Stimulated activated CD8-positive, alpha-beta memory T cell treated with anti-CD3 and anti-CD28 coated beads, Interleukin-15, amount 100 ng/mL, for 24 hours (primary cell): ENCODE measurements at places on chromosomes 6 and 20.

DNA sequence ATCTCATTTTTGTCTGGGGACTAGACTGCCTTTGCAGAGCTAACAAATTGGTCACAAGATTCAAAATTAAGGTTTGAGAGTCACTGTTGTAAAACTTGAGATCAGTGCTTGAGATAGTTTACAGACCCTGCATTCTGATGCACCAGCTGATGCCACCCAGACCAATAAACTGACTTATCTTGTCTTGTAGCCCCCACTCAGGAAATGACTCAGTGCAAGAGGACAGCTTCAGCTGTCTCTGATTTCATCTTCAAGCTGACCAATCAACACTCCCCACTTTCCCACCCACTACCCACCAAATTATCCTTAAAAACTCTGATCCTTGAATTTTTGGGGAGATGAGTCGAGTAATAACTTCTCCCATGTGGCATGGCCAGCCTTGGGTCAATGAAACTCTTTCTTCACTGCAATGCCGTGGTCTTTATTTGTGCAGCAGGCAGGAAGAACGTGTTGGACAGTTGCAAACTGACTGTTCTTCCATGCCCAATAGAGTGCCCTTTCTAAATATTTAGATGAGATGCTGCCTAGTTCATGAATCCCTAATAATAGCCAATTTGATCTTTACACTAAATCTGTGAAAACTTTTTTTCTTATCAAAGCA, 48.3 kb upstream of the PROKR2 start:
- DNase-seq, result no peak

DNA sequence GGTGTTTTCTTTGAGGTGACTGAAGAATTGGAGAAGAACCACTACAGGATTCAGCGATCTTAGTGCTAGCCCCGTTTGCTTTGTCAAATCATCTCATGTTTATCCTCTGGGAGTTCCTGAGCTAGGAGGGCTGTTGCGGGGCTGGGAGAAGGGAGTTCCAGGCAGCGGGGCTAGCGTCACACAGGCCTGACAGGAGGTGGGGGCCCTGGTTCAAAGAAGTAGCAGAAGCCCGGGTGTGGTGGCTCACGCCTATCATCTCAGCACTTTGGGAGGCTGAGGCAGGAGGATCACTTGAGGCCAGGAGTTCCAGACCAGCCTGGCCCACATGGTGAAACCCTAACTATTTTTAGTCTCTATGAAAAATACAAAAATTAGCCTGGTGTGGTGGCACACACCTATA, 33.2 kb upstream of the SULF2 start:
- no peak for DNase-seq

- no peak for DNase-seq
These were observed 628.2 kb downstream of the CDH26 start for GRCh38 chr20:60586269-60587050.

DNA sequence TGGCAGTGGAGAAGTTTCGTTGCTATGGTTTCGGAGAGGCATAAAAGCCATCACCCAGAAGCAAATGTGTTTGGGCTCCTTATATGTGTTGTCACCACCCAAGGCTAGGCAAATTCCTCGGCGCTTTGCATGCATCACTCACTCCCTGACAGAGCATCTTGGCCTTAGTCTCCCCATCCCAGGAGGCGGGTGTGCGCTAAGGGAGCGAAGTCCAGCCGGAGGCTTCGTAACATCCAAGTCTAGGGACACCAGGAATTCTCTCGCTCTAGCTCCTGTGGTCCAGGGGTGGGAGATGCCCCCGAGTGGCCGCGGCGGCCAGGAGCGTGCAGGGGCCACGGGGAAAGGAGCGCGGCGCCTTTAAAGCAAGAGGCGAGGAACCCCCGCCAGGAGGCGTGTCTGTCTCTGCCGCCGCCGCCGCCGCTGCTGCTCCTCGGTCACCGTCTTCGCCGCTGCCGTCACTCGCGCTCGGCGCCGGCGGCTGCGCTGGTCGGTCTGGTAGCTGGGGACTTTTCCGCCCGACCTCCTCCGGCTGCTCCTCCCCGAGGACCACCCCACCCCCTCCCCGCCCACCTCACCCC, at the start of gene GRIK2:
Gene GRIK2, plus strand, starts transcription at position 458 of the 578 bp plus-strand sequence.
- DNase-seq, result no peak

- DNase-seq, result no peak
These were observed 692.1 kb downstream of the HTR1B start for GRCh38 chr6:76771059-76771634.

GRCh38 chr6:56849896-56850295, 105.0 kb upstream of the BEND6 start:
- no peak for DNase-seq

- DNase-seq, result no peak
These were observed 116.0 kb downstream of the TRIM27 start for GRCh38 chr6:28807682-28808280.

DNA sequence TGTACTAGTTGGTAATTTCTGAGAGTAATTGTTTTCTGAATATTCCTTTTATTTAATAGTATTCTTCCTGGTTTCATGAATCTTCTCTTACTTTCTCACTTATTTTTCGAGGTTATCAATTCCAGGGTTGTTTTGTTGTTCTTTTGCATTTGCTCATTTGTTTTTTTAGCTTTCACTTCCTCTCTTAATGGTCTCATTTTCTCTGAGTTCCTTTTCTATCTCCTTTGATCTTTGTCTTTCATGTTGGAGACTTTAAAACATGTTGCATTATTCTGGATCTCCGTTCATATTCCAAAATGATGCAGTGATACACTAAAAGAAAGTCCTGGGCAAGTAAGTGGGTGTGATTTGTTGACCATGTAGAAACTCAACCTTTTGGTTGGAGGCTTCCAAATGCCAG, 345.3 kb upstream of the SLC35B3 start:
- DNase-seq, result no peak

GRCh38 chr6:112036088-112036637, 17.7 kb upstream of the CCN6 start:
- DNase-seq, result no peak

GRCh38 chr6:131765081-131765803, 42.6 kb upstream of the ENPP1 start:
- DNase-seq, result no peak

GRCh38 chr20:45358282-45359068, 4.5 kb upstream of the SYS1 start:
- no peak for DNase-seq
